ENCODE measurements at places on chromosomes 1 and 21.

GRCh38 chr1:159686599-159687299 is 27.6 kb downstream of the CRP start:
- no peak for DNase-seq

GRCh38 chr1:157770442-157771043 is 6.4 kb downstream of the FCRL2 start:
- no peak for DNase-seq

- DNase-seq = no peak
These were observed 29.5 kb downstream of the DRAM2 start for GRCh38 chr1:111110197-111110899.

GRCh38 chr1:59025898-59026426 is 242.1 kb upstream of the JUN start:
- DNase-seq = no peak

DNA sequence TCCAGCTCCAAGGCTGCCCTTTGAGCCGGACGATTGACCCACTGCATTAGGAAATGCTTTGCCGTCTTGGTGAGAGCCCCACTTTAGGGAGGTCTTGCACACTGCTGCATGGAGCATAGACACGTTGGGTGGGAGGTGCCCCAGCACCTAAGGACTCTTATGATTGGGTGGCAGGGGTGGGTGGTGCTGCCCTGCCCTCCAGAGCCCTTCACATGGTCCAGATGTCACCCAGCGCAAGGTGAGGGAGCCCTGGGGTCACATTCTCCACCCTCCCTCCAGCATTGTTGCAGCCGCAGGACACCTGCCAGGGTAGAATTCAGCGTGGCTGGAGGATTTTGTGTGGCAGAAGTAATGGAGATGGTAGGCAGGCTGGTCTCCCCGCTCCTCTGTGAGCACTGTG is 137.4 kb upstream of the COL6A1 start:
- no peak for DNase-seq

GRCh38 chr1:171613282-171613681 is 8.8 kb upstream of the MYOCOS start:
- no peak for DNase-seq

DNA sequence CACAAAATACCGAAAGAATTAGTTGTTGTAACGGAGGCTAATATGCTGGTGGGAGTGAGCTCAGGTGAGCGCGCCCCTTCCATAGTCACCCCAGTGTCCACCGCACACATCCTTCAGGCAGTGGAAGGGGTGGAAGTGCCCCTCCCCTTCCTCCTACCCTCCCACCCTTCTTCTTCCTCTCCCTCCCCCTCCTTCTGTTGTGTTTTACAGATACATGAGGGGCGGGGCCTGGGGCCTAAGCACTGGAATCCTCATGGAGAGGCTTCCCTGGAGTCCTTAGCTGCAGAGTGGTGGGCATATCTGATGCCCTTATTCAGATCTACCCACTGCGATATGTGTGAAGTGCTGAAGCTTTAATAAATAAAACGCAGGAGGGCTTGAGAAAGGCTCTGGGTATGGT is 10.3 kb upstream of the ADARB1 start:
- no peak for DNase-seq

GRCh38 chr1:154581766-154582165 is 14.2 kb downstream of the CHRNB2 start:
- DNase-seq = no peak

DNA sequence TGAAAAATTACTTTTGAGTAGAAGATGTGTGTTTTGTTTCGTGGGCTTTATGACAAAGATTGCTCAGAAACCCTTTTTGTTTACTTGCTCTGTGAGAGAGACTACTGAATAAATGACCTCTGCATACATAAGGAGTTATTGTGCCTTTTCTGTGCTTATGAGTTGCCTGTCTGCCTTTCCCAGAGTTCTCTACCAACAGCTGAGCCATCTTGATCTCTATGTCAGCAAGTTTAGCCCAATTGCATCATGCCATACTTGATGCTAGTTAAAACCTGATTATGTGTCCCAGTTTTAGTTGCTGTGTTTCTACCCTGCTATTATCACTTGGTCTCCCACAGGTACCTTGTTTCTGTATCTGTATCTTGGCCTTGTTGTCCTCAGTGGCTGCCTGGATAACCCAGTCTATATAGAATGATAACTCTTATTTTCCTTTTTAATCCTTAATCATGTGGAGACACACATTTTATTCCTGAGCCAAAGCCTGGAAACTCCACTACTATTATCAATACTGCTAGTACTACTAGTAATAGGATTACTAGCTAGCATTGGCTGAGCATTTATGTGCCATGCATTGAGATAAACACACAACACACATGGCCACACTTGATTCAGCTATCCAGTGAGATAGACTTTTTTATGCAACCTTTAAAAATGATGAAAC is 28.7 kb upstream of the GNG12 start:
- DNase-seq = no peak

- DNase-seq = no peak
These were observed 146.5 kb downstream of the PDE4B start for GRCh38 chr1:65939191-65939590.

GRCh38 chr1:117652421-117652820 is 46.6 kb downstream of the TENT5C start:
- DNase-seq = no peak

- DNase-seq = no peak
These were observed 64.7 kb downstream of the PRDM16 start for GRCh38 chr1:3133686-3134085.

GRCh38 chr1:185512442-185512841 is 195.4 kb upstream of the IVNS1ABP start:
- DNase-seq = no peak

DNA sequence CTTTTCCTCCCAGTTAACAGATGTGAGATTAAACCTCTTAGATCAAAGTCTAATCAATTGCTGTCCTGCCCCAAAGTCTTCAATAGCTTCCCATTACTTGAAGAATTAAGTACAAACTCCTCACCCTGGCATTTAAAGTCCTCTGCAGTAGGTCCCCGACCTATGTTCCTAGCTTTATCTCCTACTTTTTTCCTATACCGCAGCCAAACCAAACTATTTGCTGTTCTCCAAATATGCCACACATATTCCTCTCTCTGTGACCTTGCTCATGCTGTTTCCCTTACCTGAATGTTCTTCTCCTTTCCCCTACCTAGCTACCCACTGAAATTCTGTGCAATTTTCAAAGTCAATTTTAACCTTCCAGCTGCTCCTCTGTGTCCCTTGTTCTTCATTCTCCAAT is 14.0 kb upstream of the PPP2R5A start:
- DNase-seq = no peak

DNA sequence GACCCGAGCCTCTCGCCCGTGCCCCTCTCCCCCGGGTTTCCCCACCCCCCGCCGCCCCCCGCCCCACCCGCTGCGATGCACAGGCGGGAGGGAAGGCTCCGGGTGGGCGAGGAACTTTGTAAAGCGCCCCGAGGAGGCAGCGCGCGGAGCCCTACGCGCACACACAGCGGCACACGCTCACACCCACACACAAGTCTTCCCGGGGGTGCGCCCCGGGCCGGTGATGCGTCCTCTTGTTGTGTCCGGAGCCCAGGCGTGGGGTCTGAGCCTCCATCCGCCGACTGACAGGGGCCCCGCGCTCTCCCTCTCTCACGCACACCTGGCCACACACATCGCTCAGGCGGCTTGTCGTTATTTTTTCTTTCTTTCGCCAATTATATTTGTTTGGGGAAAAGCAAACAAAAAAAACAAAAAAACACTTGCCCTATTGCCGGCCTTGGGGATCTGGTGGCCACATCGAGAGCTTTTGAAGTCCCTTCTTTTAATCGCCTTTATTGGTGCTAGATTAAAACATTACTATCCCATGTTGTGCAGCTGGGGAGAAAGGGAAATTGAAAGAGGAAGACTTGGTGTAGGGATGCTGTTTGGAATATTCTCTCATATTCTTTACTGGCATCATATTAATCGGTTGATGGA is 770 bp downstream of the NTNG1 start:
- no peak for DNase-seq

- DNase-seq = no peak
These were observed 6.8 kb downstream of the HAO2 start for GRCh38 chr1:119375366-119375765.

DNA sequence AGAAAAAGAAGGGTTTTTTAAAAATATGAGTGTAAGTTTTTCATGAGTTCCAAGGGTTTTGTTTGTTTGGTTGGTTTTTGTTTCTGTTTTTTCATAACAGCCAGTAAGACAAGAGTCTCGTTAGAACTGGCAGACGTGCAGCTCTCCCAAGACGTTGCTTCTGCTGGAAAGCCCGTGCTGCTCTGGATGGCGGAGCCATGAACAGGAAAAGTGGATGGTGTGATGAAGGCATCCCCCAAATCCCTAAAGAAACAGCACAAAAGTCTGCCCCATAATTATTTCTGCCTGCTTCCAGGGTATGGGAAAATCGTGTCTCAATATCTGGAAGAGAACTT is 157.9 kb upstream of the BACE2 start:
- no peak for DNase-seq

DNA sequence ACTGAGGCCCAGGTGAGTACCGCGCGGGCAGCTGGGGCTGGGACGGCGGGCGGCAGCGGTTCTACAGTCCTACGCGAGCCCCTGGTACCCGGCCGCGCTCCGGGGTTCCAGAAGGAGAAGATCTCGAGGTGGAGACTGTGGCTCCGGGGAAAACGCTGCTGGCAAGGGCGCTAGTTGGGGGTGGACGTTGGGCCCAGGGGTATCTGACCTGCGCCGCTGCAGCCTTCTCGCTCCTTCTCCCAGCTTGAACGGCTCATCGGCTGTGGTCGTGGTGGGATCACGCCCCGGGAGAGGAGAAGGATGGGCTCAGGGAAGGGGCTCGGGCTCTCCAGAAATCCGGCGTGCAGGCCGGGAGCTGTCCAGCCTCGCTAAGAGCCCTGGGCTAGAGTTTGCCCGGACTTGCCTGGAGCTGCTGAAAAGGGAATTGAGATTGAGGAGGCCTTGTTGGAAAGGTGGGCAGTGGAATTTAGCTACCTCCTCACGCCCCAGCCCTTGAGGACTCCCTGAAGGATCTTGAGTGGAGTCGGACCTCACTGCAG is 1.1 kb upstream of the POU3F1 start:
- no peak for DNase-seq

- DNase-seq = no peak
These were observed 259.3 kb downstream of the SRGAP2C start for GRCh38 chr1:121444096-121444495.

DNA sequence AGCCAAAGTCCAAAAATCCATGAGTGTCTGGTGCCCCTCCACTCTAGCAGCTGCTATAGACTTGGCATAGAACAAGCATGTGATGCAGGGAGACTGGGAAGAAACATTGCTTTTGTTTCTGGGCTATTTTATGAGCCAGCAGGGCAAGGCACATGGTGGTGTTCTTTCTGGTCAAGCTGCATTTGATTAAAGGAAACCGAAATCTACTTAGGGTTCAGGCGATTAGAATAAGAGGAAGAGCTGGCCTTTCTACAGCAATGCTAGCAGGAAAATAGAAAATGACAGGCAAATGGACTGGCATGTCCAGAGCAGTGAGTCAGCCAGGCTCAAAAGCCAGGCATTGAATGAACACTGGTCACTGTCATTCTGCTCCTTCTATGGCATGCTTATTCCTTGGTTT is 28.5 kb upstream of the ARHGAP29 start:
- no peak for DNase-seq
